ENCODE measurements at places on chromosomes 2 and 18. TPM values are rescaled to one million over a fixed set of nuclear protein-coding genes. Genes with fewer than 3 reads are reported as not detected.

The MC5R gene
- not detected for total RNA-seq

DNA sequence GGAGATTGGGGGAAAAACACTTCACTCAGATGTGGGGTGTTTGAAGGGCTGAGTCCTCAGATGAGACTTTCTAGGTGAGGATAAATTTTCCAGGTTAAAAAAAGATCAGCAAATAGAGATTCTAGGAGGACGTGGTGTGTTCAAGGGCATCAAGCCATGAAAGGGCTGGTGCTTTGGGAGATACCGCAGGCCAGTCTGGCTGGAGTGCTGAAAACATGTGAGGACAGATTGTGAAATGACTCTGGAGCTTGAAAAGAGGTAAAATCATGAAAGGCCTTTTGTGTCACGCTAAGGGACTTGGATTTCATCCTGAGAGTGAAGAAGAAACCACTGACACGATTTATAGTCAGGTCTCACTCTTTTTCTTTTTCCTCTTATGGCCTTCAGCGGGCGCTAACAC lies 320.5 kb downstream of the DPP10 start:
- DNase-seq = no peak

DNA sequence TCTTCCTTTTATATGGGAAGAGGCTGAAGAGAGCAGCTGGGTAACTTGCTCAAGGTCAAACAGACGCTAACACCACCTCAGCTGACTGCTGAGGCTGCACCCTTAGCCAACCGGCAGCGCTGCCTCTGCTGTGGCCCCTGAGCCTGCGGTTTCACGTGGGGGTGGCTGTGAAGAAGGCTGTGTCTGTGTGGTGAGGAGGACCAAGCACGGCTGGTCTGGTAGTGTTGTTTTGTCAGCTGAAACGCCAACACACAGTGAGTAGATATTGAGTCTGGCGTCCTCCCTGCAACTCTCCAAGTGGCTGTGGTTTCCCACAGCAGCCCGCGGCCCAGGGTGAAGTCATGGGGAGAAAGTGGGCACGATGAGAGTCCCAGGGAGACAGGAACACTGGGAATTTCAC lies 69.6 kb downstream of the THNSL2 start:
- no peak for DNase-seq

The RASGRP3 gene
- total RNA-seq = 16.0 TPM

The RAMP1 gene
- total RNA-seq = 26.3 TPM

Data from sciatic nerve (tissue), 2 donors.